Subcutaneous preadipocyte (primary cell): ENCODE measurements at places on chromosomes 1 and 21. TPM values are rescaled to one million over a fixed set of nuclear protein-coding genes. Genes with fewer than 3 reads are reported as not detected.

Gene USH2A
- total RNA-seq: under 0.01 TPM in 1 of 2 replicates, not detected in the other

Gene C1orf87
- not detected in 2 replicates for total RNA-seq

Gene RGS8
- not detected in 2 replicates for total RNA-seq

Gene DMBX1
- not detected in 2 replicates for total RNA-seq

Gene CFAP141
- not detected in 2 replicates for total RNA-seq

Gene UHMK1
- 43.0 and 69.4 TPM in 2 replicates for total RNA-seq

Gene FCRLA
- total RNA-seq: 1.6 and 1.8 TPM in 2 replicates

Gene GPR52
- total RNA-seq: 1.8 and 2.5 TPM in 2 replicates

Gene RSPO1
- under 0.01 and 0.20 TPM in 2 replicates for total RNA-seq

Gene CYP4B1
- not detected in 2 replicates for total RNA-seq

Gene GNG4
- under 0.01 TPM in 1 of 2 replicates, not detected in the other for total RNA-seq

Gene KIF21B
- under 0.01 TPM in 2 replicates for total RNA-seq

Gene FCRL5
- not detected in 2 replicates for total RNA-seq

Gene PCNX2
- 42.6 and 70.0 TPM in 2 replicates for total RNA-seq

Gene ANKRD34A
- total RNA-seq: 1.1 and 2.0 TPM in 2 replicates

Gene LCE1E
- total RNA-seq: 0.37 TPM in 1 of 2 replicates, not detected in the other

Gene IGSF5
- not detected in 2 replicates for total RNA-seq

Gene OLIG1
- total RNA-seq: not detected in 2 replicates

Gene HIVEP3
- 0.37 and 0.78 TPM in 2 replicates for total RNA-seq

Gene TLR5
- total RNA-seq: 0.73 TPM in 1 of 2 replicates, not detected in the other

Gene C1QTNF12
- 0.59 and 1.8 TPM in 2 replicates for total RNA-seq

Gene LENEP
- total RNA-seq: not detected in 2 replicates

Gene OR10Z1
- not detected in 2 replicates for total RNA-seq

Gene BATF3
- 3.1 and 4.0 TPM in 2 replicates for total RNA-seq

Gene RNU1-1
- total RNA-seq: under 0.01 TPM in 2 replicates

Gene LRRIQ3
- 0.39 and 0.73 TPM in 2 replicates for total RNA-seq

Gene C1orf141
- total RNA-seq: not detected in 2 replicates

Gene MLLT11
- 0.73 and 0.78 TPM in 2 replicates for total RNA-seq

Gene MCOLN3
- 4.8 and 6.3 TPM in 2 replicates for total RNA-seq

Gene TNFRSF1B
- 16.5 and 21.7 TPM in 2 replicates for total RNA-seq

Gene CHIA
- not detected in 2 replicates for total RNA-seq

Gene ZNF648
- not detected in 2 replicates for total RNA-seq

Gene PFKFB2
- 2.5 and 3.3 TPM in 2 replicates for total RNA-seq

Gene PROK1
- total RNA-seq: not detected in 2 replicates

Gene ANXA9
- 0.20 and 0.37 TPM in 2 replicates for total RNA-seq

Gene OLFML2B
- total RNA-seq: 26.8 and 39.5 TPM in 2 replicates
